ENCODE measurements at places on chromosomes 5 and 9.

GRCh38 chr9:105126226-105126625 is 118.2 kb upstream of the SLC44A1 start:
- no peak for DNase-seq

DNA sequence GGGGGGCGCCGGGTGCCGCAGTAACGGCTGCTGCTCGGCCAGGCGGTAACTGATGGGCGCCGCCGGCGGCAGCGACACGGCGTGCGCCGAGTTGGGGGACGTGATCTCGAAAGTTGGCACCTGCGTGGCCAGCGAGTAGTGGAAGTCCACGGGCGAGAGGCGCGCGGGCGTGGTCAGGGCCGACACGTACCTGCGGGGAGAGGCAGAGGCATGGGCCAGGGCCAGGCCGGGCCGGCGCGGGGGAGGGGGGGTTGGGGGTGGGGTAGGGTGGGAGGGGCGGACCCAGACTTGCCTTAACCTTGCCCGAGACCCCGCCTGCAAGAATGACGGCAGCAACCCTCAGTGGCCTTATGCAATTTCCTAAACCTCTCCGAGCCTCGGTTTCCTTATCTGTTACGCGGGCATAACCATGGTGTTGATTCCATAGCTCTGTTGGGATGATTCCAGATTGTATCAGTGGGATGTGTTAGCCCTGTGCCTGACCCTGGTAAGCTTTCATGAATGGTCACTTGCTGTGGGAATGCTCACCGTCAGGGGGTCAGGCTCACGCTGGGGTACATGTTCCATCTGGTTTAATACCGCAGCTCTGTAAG is 53.0 kb downstream of the PSD2 start:
- no peak for DNase-seq

GRCh38 chr9:90966031-90966290 is 164.3 kb downstream of the SYK start:
- no peak for DNase-seq

GRCh38 chr5:137078171-137078665 is 420.9 kb downstream of the SPOCK1 start:
- no peak for DNase-seq

GRCh38 chr5:107555425-107556090 is 115.2 kb downstream of the EFNA5 start:
- DNase-seq = no peak

GRCh38 chr5:2172471-2172870 is 289.7 kb upstream of the IRX4 start:
- DNase-seq = no peak

GRCh38 chr9:99906403-99907207 is at the start of gene STX17:
Gene STX17 (plus strand): TSS chr9:99906654. CDS start chr9:99915240, 8,586 bp downstream.
- DNase-seq = no peak

DNA sequence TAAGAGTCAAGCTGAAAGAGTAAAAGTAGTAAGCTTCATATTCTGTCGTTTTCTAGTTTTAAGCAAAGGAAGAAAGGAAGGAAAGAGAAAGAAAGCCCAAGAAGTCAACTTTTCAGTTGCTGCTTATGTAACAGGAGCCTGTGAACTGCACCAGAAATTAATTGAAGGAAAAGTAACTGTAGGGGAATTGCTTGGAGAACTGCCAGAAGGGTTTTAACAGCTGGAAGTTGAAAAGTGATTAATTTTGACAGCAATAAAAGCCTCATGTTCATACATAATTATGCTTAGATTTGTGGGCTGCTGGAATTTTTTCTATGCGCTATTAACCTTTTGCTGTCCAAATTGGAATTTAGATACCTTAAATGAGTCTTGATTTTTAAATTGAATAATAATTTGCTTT is 255.7 kb downstream of the ENC1 start:
- DNase-seq = no peak

GRCh38 chr5:135486131-135487036 is 34.2 kb upstream of the TIFAB start:
- no peak for DNase-seq

- DNase-seq = no peak
Measured at GRCh38 chr9:132546148-132547051, 36.0 kb upstream of the BARHL1 start.

DNA sequence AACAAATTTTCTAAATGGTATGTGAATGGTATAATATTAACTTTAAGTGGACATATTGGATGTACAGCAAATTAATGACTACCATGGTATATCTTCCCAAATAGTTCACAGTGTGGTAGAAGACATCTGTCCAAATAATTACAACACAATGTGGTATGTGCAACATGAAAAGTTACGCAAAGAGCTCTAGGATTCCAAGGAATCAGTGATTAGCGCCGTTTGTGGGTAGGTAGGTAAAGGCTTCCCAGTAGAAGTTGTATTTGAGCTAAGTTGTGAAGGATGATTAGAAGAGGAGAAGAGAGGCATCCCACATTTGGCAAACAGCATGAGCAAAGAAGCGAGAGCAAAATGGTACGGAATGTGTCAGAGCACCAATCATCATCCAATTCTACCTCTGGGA is 14.3 kb upstream of the KLF9 start:
- no peak for DNase-seq

DNA sequence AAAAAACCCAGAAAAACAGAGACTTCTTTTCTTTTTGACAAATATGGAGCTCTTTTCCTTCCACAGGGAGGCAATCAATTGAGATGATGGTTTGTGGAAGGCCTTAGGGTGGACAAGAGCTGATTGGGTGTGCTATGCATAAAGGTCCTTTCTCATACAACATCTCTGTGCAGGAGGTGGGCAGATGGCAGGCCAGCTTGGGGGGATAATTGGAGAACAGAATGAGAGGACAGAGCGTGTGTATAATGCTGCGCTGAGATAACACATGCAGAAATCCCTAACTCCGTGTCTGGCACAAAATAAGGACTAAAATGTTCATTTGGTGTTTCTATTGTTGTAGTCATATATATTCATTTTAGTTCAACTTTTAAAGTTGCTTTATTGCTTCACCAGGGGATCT is 159.0 kb upstream of the MEF2C start:
- no peak for DNase-seq

GRCh38 chr9:136147890-136148714 is 29.4 kb upstream of the TMEM250 start:
- no peak for DNase-seq

- no peak for DNase-seq
Measured at GRCh38 chr9:126849591-126850225, 10.7 kb upstream of the ZBTB34 start.

GRCh38 chr5:95216136-95216955 is 68.5 kb downstream of the MCTP1 start:
- DNase-seq = no peak

- no peak for DNase-seq
Measured at GRCh38 chr9:38085308-38085707, 16.3 kb upstream of the SHB start.

- no peak for DNase-seq
Measured at GRCh38 chr5:14579246-14579645, 2.3 kb upstream of the OTULINL start.

DNA sequence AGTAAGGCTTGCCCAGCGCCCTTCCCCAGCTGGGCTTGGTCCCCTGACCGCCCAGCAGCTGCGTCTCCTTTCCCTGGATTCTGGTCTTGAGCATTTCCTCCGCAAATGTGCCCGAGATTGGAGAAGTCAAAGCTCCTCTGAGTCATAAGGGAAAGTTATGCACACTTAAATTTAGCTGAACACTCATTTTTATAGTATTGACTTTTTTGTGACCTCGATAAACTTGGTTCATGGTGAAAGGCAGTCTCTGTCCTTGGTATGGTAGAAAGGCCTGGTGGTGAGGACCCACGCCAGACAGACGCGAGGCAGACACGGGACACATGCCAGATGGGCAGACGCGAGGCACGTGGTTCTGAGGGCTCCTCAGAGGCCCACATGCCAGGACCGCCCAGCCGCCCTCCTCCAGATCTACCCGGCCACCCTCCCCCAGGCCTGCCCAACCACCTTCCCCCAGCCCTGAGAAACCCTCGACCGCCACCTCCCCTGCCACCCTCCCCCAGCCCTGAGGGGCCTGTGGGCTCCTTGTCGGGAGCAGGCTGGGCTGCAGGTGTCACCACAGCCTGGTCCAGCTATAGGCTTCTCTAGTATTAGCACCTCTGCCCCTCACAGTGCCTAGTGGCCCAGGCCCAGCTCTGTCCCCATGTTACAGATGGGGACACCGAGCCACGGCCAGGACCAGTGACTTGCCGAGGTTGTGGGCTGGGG is 60.9 kb upstream of the CACNA1B start:
- no peak for DNase-seq

DNA sequence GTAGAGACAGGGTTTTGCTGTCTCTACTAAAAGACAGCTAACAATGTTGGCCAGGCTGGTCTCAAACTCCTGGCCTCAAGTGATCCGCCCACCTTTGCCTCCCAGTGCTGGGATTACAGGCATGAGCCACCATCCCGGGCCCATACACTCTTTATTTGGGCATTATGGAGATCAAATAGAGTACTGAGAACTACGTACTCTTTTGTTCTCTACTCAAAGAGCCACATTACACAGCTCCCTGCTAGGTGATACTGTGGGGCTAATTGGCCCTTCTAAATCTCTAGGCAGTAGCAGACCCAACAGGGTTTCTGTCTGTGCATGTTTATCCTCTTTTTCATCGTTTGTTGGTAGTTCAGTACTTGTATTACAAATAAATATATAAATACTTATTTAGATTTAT is 16.1 kb downstream of the CKMT2 start:
- no peak for DNase-seq

- no peak for DNase-seq
Measured at GRCh38 chr5:41507501-41507900, 2.9 kb downstream of the PLCXD3 start.

- no peak for DNase-seq
Measured at GRCh38 chr5:170511551-170512258, 7.9 kb downstream of the KCNIP1 start.

GRCh38 chr5:96374653-96375052 is 58.4 kb downstream of the PCSK1 start:
- DNase-seq = no peak

- DNase-seq = no peak
Measured at GRCh38 chr5:153964880-153965645, 73.6 kb downstream of the FAM114A2 start.

DNA sequence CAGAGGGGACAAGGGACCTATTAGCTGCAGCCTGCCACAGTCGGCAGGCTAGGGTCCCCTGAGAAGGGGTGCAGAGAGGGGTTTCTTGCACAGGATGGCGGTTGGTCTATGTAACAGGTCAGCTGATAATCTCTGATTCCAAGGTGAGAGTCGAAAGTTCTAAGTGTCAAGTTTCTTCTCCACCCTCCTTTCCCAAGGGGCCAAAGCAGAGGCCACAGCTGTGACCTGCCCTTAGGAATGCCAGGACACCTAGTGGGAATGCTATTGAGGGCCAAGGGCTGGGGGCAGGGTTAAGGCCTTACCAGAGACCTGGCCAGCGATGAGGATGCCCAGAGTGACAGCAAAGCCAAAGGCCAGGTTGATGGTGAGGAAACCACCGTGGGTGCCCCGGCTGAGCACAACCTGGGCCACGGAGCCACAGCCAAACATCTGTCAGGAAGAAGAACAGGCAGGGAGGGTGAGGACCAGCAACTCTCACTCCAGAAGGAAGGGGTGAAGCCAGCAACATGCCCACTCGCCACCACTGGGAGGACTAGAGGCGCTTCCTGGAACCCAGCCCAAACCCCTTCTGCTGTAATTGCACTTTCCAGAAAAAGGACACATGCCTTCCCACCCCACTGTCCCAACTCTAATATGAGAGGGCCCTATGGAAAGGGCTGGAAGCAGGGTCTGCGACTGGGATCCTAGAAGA is 3.8 kb downstream of the AQP3 start:
- no peak for DNase-seq

DNA sequence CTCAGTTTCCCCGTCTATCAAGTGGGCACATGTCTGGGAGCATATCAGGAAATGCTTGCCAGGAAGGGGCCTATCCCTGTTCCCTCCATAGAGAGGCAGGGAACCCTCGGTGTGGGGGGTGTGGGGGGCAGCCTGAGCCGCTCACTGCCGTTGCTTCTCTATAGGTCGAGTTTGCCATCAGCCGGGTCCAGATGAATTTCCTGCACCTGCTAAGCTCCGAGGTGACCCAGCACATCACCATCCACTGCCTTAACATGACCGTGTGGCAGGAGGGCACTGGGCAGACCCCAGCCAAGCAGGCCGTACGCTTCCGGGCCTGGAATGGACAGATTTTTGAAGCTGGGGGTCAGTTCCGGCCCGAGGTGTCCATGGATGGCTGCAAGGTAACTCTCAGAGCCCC is 13.8 kb upstream of the ORM1 start:
- no peak for DNase-seq

DNA sequence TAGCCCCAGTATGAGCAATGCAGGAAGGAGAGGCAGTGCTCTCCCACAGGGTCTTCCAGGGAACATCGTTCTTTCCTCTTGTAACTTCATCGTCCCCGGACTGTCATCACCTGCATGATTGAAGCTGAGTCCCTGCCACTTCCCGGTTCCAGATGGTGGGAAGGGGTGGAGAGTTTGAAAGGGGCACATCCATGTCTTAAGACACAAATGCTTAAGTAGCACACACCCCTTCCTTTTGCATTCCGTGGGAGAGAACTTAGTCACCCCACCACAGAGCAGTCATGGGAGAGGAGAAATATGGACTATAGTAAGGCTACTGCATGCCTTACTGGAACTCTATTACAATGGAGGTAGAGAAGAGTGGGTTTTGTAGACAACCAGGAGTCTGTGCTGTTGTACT is 165.3 kb upstream of the GAS1 start:
- DNase-seq = no peak

GRCh38 chr5:34485768-34486030 is 170.4 kb upstream of the RAI14 start:
- no peak for DNase-seq

- DNase-seq = no peak
Measured at GRCh38 chr5:95256446-95256845, 28.4 kb downstream of the MCTP1 start.

GRCh38 chr5:167944121-167944852 is 347.2 kb upstream of the WWC1 start:
- DNase-seq = no peak

GRCh38 chr5:53362521-53362941 is 117.9 kb upstream of the FST start:
- DNase-seq = no peak

DNA sequence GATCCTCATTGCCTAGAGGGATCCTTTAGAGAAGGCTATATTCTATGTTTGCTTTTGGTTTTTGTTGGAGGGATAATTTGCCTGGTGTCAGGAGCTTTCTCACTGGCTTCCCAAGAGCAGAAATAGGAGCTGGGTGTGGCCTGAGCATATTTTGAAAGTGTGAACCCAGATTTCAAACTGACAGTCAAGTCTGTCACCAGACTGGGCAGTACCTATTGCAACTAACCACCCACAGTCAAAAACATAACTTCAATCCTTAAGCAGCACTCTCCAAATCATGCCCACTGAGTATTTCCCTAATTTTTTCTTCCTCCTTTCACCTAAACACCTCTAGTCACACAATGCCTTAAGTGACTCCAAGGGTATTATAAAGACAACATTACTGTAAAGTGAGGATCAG is 278.4 kb downstream of the EBF1 start:
- DNase-seq = no peak

GRCh38 chr9:130689937-130690700 is 3.5 kb upstream of the EXOSC2 start:
- DNase-seq = no peak
